ENCODE measurements at places on chromosomes 6 and 20.

GRCh38 chr6:161639772-161640171, 365.9 kb upstream of the AGPAT4 start:
- no peak for DNase-seq

- no peak for DNase-seq
Measured at GRCh38 chr20:25178563-25179438, 16.7 kb upstream of the ENTPD6 start.

DNA sequence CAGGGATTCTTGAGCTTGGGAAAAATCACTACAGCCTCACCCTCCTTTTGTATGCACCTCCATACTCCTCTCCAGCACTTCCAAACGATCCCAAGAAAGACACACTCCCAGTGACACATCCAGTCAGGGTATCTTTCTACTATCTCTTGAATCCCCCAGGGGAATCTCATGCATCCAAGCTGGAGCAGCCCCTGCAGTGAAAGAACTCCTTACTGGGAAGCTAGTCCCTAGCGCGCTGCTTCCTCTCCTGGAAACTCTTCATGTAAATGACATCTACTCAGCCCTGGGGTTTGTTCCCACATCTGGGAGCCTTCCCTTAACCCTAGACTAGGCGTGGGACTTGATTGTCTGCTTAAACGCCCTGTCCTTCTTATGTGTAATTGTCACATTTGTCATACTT, 329.1 kb upstream of the QKI start:
- DNase-seq: no peak

DNA sequence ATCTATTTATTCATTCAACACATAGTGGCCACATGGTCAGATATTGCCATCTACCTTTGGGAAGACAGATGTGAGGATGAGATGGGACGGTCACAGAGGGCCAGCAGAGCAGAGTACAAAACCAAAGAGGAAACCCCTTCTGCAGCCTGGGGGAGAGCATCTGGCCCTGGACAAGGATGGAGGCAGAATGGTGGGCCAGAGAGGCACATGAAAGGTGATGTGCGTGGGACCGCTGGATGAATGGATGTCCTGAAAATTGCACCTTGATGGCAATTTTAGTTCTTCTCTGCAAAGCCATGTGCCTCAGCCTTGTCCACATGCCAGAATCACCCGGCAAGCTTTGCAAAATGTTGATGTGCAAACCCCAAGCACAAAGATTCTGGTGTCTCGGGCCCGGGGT, 77.4 kb upstream of the CD93 start:
- no peak for DNase-seq

- DNase-seq: no peak
Measured at GRCh38 chr20:43322851-43323250, 133.1 kb upstream of the PTPRT start.

DNA sequence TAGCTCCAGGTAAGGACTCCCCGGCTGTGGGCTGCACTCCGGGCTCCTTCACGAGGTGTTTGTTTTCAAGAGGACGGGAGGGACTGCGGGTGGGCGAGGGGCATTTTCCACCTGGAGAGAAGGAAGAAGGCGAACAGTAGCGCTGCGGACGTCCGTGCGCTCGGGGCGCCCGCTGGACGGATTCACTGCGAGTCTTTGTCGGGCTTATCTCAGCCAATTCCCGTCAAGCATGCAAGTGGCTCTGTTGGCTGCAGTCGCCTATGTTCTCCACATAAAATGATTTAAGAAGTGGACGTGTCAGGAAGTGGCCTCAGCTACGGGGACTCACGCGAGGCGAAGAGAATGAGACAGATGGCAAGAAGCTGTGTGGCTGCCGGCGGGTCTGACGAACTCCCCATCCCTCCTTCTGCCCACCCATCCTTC, 332 bp downstream of the GRIK2 start:
- DNase-seq: no peak

All from activated T-helper 1 cell treated with Interleukin-2 at 50 U/mL for 16 hours (primary cell).